ENCODE measurements at places on chromosomes 6 and 20.

DNA sequence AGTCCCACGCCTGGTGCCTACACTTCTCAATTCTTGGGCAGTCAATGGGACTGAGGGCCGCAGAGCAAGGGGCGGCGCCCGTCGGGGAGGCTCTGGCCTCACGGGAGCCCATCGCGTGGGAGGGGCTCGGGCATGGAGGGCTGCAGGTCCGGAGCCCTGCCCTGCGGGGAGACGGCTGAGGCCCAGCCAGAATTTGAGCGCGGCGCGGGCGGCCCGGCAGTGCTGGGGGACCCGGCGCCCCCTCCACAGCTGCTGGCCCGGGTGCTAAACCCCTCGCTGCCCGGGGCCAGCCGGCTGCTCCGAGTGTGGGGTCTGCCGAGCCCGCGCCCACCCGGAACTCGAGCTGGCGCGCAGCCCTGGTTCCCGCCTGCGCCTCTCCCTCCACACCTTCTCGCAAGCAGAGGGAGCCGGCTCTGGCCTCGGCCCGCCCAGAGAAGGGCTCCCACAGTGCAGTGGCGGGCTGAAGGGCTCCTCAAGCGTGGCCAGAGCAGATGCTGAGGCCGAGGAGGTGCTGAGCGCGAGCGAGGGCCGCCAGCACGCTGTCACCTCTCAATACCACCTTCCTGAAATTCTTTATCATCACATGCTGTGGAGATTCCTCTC is 58.5 kb downstream of the BAK1 start:
- no peak for DNase-seq

DNA sequence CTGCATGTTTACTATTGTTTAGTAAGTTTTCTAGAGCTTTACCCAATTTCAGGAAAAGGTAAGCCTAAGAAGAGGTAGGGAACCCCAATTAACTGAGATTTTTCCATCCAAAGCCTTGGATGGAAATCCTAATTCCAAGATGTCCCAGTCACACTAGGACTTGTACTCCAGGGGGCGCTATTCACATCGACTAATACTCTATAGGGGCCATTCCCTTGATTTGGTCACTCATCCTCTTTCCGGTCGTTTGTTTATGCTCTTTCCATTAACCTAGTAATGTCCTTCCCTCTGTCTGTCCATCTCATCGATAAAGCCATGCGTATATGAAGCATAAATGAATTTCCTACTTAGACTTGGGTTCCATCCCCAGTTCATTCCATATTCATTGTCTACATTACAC is 80.8 kb upstream of the FUCA2 start:
- no peak for DNase-seq

DNA sequence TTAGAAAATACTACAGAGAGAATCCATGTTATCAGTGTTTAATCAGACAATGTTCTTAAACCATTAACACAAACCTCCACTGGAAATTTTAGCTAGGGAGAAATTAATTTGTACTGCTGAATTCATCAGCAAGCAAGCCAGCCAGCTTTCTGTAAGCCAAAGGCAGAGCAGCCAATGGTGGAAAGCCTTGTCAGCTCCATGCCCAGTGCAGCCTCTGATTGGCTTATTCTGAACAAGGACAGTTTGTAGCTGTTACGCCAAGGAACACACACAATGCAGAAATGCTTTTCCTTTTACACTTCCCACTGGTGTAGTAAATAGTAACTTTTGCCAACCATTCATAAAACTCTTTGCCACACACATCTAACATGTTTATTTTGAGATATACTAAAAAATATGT is 265.0 kb downstream of the TENT5A start:
- DNase-seq = peak; percentile 41

- DNase-seq = no peak
Observed at GRCh38 chr6:130326496-130326895, 39.3 kb upstream of the TMEM200A start.

- DNase-seq = no peak
Observed at GRCh38 chr6:143689852-143690251, 12.1 kb downstream of the PHACTR2 start.

- no peak for DNase-seq
Observed at GRCh38 chr6:138873191-138873590, 77.3 kb downstream of the ECT2L start.

DNA sequence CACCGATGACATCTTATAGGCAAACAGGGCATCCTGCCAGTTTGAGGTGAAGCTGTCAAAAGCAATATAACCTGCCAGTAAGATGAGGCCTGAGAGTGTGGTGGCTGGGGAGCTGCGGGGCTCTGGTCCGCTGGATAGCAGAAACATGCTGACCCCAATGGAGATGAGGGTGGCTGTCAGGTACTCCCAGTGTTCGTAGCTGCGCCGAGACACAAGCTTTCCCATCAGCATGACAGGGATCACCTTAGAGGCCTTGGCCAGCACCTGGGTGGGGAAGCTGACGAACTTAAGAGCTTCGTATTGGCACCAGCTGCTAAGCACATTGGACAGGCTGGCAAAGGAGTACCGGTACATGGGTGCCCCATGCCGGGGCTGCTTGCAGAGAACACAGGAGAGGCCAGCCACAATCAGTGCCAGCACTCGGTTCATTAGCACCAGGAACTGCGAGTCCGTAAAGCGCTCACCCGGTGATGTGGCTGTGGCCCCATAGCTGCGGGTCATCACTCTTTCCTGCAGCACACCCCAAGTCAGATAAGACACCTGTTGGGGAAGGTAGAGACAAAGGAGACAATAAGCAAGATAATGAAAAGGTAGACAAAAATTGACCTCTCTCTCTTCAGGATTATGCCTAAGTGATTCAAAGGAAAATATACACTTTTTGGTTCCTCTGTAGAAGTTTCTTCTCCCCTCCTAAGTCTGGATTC is 2.1 kb downstream of the SLC35B2 start:
- DNase-seq = no peak

- no peak for DNase-seq
Observed at GRCh38 chr6:83722876-83723275, 14.0 kb upstream of the SNAP91 start.

- no peak for DNase-seq
Observed at GRCh38 chr6:98847416-98847778, 13.0 kb downstream of the POU3F2 start.

GRCh38 chr6:56477241-56477640 is 165.4 kb downstream of the DST start:
- DNase-seq = no peak

- DNase-seq = no peak
Observed at GRCh38 chr20:62475027-62475771, 596 bp downstream of the GATA5 start.

DNA sequence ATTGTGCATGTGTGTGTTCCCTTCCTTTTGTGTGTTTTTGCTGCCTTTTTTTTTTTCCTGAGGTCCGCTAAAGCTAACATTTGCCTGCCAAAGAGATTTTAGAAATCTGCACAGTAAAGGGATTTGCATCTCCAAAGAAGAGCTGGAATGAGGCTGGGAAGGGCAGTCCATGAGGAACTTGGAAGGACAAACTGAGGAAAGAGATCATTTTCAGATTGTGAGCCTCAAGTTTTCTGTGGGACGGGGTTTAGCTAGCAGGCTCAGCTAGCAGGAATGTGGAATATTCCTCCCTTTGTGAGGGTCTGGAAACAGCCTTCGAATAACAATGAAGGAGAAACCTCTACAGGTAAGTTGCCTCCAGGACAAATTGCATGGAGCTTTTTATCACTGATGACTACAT is 3.8 kb downstream of the INSM1 start:
- no peak for DNase-seq

DNA sequence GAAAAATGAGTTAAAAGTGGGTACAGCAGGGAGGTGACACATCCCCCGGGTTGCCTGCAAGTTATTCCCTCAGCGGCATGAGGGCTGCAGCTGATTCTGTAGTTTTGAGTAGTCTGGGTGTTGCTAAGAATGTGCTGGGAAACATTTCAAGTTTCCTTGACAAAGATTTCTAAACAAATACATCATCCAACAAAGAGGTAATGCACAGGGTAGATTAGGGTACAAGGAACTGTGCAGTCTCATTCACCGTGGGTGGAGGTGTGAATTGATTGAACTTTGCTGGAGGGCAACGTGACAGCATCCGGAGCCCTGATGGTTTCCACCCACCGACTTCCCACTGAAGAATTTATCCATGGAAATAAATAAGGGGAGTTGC is 21.8 kb downstream of the CASS4 start:
- DNase-seq = no peak

DNA sequence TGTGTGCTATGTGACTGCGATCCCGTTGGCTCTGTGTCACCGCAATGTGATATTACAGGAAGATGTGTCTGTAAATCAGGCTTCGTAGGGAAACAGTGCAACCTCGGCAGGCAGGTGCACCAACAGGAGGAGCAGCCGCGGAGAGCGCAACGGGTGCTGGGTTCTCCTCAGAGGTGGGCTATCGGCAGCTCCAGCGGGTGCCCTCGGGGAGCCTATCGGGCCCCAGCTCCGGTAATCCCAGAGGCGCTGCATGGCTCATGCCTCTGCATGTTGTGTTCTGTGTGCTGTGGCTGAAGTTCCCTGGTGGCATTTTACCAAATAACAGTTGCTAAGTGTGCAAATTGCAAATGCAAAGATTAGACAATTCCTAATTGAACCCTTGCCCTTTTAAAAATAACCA is 409.9 kb downstream of the LAMA2 start:
- DNase-seq = no peak

GRCh38 chr6:92723390-92723931 is 695.9 kb downstream of the EPHA7 start:
- DNase-seq = no peak

GRCh38 chr20:63653041-63653973 is at the start of gene STMN3:
Gene STMN3, minus strand, starts transcription at chr20:63653424. Its CDS starts 79 bp downstream, at chr20:63653345.
- DNase-seq = peak; percentile 72

DNA sequence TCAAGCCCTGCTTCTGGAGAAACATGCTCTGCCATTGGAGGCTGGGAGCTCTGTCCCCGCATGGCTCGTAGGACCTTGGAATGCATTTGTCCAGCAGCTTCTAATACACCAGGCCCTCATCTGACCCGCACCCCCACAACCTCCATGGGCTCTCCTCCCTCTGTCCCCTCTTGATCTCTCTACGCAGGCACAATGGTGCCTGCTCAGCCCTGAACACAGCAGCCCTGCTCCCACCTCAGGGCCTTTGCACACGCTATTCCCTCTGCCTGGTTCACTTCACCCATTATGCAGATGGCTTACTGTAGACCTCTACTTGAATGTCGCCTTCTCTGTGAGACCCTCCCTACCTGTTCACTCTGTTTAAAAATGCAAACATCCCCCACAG is 27.0 kb upstream of the PTGIS start:
- DNase-seq = no peak

DNA sequence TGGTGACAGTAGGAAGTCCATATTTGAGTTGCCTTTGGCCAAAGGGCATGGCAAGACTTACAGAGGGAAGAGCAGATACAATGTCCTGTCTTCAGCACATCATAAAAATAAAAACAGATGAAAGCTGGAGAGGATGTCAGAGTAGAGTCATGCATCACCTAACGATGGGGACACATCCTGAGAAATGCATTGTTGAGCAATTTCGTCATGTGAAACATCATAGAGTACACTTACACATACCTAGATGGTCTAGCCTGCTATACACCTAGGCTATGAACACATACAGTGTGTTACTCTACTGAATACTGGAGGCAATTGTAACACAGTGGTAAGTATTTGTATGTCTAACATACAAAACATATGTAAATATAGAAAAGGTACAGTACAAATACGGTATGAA is 75.6 kb downstream of the VEGFA start:
- no peak for DNase-seq

GRCh38 chr6:105588123-105588710 is 185.3 kb upstream of the PREP start:
- DNase-seq = no peak

- DNase-seq = no peak
Observed at GRCh38 chr6:155872961-155873360, 417.3 kb upstream of the NOX3 start.

- DNase-seq = no peak
Observed at GRCh38 chr6:3678946-3679345, 72.6 kb downstream of the PXDC1 start.

DNA sequence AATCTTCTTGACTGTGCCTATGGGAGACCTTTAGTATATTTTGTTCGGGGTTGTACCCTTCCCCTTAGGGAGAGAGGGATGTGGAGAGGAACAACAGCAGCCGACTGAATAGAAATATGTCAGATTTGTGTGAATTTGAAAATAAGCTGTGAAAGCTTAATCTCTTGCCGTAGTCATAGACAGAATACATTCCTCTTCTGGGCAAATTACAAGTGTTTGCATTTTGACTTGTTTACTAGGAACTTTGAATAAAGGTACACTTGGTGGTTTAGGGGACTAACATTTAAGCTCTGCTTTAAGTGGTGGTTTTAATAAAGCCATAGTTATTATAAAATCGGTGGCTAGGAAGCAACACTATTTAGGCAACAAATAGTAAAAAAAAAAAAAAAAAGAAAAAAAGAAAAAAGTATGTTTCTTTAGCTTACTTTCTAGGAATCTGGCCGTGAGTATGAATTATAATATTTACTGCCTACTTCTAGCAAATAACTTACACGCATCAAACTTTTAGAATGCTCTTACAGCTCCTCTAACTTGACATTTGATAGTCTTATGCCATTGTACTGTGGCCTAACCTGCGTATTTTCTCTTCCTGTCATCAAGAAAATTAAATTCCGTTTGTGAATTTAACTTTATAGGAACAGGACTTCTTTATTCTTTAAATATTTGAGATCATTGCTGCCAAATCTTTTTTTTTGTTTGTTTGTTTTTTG is 65.1 kb downstream of the ZBTB2 start:
- DNase-seq = no peak

- no peak for DNase-seq
Observed at GRCh38 chr6:37441651-37442050, 8.6 kb downstream of the CMTR1 start.

GRCh38 chr20:31560094-31560745 is 44.9 kb upstream of the ID1 start:
- no peak for DNase-seq

DNA sequence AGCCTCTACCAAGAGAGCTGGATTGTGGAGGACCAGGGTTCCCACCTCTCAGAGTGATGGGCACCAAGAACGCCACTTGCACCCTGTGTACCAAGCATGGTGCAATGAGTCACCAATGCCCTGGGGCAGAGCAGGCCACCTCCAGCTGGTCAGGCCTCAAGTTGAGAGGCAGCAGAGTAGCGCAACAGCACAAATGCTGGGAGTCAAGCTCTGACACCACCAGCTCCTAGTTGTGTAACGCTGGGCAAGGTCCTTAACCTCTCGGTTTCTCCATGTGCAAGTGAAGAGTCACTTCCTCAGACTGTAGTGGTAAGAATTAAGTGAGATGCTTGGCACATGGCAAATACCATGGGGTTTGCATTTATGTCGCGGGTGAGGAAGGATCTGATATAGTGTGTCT is 25.6 kb downstream of the GFOD1 start:
- DNase-seq = no peak
